Urinary bladder (tissue), 4 donors: ENCODE measurements at places on chromosomes 1 and 21. TPM values are rescaled to one million over a fixed set of nuclear protein-coding genes. Genes with fewer than 3 reads are reported as not detected.

Gene LCA5L
- total RNA-seq = 1.1 TPM

Gene PADI3
- 6.9 TPM for total RNA-seq

Gene GBP1
- total RNA-seq = 68.6 TPM

DNA sequence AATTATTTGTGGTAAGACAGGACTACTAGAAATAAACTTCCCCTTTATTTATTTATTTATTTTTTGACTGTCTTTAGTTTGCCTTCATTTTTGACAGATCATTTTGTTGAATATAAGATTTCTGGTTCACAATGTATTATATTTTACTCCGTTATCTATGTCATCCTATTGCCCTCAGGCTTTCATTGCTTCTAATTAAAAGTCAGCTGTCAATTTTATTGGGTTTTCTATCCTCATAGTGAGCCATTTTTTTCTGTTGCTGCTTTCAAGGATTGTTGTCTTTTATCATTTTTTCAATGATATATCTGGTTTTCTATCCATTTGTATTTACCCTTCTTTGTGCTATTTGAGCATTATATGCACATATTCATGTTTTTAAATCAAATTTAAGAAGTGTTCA is 866.2 kb downstream of the LRRIQ3 start:
- DNase-seq = no peak

DNA sequence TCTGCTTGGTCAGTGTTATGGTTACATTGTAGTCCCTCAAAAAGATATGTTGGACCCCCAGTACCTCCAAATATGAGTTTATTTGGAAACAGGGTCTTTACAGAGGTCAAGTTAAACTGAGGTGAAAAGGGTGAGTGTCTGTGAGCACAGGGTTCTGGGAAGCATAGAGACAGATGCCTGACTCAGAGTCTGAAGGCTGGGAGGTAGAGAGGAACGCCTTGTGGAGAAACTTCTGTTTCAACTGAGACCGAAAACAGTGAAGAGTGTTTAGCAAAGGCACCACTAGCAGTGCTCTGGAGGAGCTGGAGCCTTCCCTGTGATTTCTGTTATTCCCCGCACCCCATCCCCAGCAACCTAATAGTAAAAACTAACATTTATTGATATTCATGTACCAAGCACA is 65.2 kb upstream of the LRRC8D start:
- no peak for DNase-seq

GRCh38 chr1:109193653-109194590 is 19.8 kb upstream of the SARS1 start:
- DNase-seq = no peak

DNA sequence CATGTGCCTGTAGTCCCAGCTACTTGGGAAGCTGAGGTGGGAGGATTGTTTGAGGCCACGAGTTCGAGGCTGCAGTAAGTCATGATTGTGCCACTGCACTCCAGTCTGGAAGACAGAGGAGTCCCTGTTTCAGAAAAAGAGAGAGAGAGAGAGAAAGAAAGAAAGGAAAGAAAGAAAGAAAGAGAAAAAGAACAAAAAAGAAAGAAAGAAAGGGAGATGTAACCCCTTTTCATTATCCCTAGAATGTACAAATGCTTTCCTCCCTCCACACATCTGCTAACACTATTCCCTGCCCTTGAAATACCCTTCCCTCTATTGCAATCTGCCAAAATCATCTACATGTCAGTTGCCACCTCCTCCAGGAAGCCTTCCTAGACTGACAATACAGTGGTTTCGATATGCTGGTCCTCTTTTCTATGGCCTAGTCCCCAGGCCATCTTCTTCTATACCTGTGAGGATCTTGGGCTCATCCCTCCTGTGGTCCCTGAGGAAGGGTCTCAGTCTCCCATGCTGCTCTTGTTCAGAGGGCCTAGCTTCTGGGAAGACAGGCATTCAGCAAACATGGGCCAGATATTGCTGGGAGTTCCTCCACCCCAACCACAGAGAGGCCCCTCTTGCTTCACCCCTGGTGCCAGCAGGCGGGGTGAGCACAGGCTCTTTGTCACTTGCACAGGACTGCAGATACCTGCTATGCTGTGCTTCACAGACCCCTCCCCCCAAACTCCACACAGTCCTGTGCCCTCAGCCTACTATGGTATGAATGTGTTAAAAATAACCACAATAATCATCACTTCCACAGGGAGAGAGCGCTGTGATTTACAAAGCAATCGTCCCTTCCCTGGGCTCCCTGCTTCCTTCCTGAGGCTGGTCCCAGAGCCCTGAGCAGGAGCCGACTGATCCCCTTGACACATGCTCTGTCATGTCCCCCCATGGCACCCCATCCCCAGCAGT is 14.1 kb downstream of the ADGRB2 start:
- DNase-seq = no peak

DNA sequence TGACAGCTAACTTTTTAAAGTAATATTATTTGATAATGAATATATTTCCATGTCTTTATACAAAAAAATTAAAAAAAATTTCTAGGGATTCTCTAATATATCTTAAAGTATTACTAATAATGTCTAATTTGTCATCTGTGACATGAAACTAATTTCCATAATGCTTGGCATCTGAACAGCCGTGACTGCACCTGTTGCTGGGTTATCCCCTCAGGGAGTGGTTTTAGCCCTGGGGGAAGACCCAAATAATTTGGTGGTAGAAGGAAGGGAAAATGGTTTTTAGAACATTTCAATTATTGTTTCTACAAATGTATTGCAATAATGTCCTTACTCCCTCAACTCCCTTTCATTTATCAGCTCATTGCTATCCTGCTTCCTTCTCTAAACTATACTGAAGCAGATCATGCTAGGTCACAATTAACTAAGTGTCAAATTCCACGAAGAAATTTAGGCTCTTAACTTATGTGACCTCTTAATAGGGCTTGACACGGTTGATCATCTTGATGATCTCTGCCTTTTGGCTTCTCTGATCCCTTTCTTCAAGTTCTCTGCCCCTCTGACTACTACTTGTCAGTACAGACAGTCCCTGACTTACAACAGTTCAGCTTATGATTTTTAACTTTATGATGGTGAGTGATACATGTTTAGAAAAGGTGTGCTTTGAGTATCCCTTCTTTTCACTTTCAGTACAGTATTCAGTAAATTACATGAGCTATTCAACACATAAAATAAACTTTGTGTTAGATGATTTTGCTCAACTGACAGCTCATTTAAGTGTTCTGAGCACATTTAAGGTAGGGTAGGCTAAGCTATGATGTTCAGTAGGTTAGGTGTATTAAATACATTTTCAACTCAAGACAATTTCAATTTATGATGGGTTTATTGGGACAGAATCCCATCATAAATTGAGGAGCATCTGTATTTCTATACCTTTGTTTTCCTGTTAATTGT is 26.4 kb upstream of the DPH5 start:
- DNase-seq = no peak
